Smooth muscle cell of trachea (primary cell): ENCODE measurements at places on chromosomes 11 and 22. TPM values are rescaled to one million over a fixed set of nuclear protein-coding genes. Genes with fewer than 3 reads are reported as not detected.

TSSK2 gene
- not detected in 2 replicates for total RNA-seq

CNIH2 gene
- 0.15 and 0.17 TPM in 2 replicates for total RNA-seq

PRG3 gene
- not detected in 2 replicates for total RNA-seq

GAL3ST3 gene
- total RNA-seq = not detected in 2 replicates

OR5B21 gene
- total RNA-seq = not detected in 2 replicates

QSER1 gene
- total RNA-seq = 18.7 and 24.9 TPM in 2 replicates

ST14 gene
- 0.17 TPM in 1 of 2 replicates, not detected in the other for total RNA-seq

ZC3H7B gene
- total RNA-seq = 39.6 and 86.8 TPM in 2 replicates

DAGLA gene
- 2.2 and 4.8 TPM in 2 replicates for total RNA-seq

ART1 gene
- total RNA-seq = not detected in 2 replicates

TSGA10IP gene
- 0.33 TPM in 1 of 2 replicates, not detected in the other for total RNA-seq

PDGFD gene
- total RNA-seq = 0.15 and 0.50 TPM in 2 replicates

LYVE1 gene
- total RNA-seq = not detected in 2 replicates
